ENCODE measurements at places on chromosomes 6 and 20.

DNA sequence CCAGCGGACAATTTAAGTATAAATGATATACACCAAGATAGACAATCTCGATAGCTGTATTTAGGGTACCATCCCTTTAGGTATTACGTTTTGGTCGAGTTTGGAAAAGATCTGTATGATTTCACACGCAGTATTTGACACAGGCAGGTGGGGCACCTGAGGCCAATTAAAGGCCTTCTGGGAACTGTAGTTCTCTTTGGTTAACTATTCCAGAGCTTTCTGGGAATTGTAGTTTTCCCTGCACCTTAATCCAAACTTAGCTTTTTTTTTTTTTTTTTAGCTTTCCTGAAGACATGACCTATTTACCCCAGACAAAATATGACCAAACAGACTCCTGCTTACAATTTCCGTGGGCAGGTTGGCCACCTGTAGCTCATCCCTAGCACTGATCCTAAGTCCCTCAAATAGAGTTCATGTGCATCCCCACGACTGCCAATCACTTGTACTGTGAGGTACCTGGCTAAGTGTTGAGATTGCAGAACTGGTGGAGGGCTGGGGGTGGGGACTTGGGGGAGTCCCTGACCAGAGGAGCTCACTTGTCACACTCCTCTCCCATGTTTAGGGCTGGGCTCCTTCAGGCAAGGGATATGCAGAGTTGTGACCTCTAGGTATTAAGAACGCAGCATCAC, 999 bp upstream of the EHMT2 start:
- DNase-seq = no peak

GRCh38 chr6:38149531-38149930, 330.0 kb downstream of the ZFAND3 start:
- no peak for DNase-seq

- DNase-seq = no peak
These were observed 53.1 kb upstream of the EIF2S2 start for GRCh38 chr20:34165018-34165619.

GRCh38 chr6:105537981-105538578, 135.2 kb upstream of the PREP start:
- DNase-seq = no peak

DNA sequence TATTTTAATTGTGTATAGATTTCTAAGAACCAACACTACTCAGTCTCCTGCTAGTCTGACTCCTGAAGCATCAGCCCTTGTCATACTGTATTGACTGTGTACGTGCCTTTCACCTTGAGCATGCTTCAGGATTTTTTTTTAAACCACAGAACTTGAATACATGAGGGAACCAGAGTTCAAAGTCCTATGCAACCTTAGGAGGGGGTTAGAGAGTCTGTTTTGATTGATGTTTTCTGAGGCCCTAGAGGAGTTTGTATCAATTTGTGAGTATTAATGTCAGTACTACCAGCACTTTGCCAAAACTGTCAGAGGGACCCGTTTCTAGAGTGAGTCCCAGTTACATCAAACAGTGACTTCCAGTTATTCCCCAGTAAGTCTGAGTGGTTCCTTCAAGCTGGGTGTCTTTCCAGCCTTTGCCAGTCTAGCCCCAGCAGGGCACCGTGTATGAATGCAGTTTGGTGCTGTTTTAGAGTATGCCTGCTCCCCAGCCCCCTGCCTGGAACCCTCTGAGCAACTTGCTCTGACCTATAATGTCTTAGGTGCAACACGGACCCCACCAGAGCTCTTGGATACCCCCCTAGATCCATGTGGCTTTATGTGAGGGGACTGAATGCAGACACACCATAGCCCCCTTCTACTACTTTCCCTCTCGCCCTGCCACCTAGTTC, 8.5 kb downstream of the TP53INP2 start:
- no peak for DNase-seq

GRCh38 chr6:30315156-30315555, 11.6 kb upstream of the TRIM39 start:
- DNase-seq = no peak

GRCh38 chr6:78530208-78530607, 337.1 kb upstream of the IRAK1BP1 start:
- no peak for DNase-seq

- no peak for DNase-seq
These were observed at the start of gene HS3ST5 for GRCh38 chr6:114342826-114343781. HS3ST5 (minus strand) TSS chr6:114343023; CDS start chr6:114062845, 280,178 bp downstream.

GRCh38 chr6:158206740-158207421, 38.7 kb downstream of the GTF2H5 start:
- no peak for DNase-seq
